ENCODE measurements at places on chromosomes 4 and X.

GRCh38 chr4:7034262-7035081 is 8.7 kb upstream of the TADA2B start:
- no peak for DNase-seq

DNA sequence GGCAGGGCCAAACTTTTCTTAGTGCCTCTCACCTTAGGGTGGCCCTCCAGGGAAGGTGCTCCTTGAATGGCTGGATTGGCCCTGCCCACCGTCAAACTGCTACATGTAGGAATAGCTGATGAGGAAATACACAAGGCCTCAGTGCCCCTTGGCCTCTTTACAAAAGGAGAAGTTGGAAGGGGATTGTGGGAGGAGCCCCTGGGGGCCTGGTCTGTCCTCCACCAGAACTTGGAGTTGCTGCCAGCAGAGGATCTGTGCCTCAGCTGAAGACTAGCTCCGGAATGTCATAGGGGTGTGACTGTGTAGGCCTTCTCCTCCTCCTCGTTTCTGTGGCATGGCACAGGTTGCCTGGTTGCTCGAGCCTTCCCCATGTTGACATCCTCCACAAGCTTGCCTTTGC is 142.7 kb downstream of the AMMECR1 start:
- peak; percentile 21 for DNase-seq

DNA sequence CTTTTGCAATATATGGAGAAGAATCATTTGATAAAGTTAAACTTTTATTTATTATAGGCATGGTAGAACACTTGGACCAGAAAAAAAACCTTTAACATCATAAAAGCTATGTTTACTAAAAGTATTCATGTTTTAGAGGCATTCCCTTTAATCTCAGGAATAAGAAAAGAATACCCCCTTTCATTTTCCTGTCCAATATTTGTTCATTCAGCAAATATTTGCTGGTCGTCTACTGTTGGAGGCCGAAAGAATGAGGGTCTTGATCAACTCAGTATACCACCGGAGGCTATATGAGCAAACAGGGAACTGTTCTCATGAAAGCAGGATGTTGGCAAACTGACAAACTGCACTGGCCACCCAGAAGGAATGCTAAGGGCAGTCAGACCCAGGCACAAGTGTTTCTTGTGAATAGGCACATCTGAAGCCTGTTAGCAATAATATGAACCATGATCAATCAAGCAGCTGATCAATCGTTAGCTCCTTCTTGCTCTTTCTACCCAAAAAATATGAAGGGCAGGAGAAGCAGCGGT is 480.8 kb upstream of the FAT1 start:
- DNase-seq, result no peak

GRCh38 chrX:45077748-45078424 is 122.8 kb downstream of the DIPK2B start:
- DNase-seq, result no peak

DNA sequence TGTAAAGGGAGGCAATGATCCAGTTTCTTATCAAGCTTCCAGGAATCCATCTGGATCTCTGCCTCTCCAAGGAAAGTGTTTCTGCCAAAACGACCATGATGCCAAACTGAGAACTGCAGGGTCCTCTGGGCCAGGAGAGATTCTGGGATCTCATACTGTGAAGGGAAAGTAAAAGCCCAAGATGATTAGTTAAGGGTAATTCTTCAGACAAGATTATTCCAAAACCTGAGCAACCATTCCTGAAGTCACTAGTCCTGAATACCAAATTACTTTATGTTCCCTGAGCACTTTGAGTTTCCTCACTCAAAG is 42.0 kb downstream of the SRPX2 start:
- DNase-seq, result no peak

DNA sequence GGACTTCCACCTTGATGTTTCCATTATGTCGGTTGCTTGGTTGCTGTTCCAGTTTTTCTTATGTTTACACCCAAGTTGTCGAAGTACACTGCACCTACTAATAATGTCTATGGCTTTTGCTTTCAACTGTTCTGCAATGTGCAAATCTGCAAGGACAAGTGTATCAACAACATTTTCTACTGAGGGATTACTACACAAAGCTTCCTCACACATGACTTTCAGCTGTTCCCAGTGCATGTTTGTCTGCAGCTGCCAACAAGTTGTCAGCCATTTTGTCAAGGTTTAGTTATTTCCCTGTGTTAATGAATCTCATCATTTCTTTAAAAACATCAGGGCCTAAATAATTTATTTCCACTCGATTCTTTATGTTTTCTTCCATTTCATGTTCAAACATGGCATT is 45.4 kb upstream of the UGT2A3 start:
- DNase-seq, result no peak

DNA sequence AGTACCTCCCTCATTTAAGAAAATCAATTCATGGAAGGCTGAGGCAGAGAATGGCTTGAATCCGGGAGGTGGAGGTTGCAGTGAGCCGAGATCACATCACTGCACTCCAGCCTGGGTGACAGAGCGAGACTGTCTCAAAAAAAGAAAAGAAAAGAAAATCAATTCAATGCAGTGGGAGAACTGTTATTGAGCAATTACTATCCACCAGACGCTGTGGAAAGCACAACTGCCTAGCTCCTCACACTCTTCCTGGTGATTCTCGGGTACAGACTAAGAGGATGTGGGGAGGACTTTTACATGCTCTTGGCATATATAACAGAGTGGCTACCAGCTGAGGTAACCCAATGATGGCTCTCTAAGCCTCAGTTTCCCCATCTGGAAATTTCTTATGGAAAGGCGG is 2.7 kb upstream of the TMSB4X start:
- no peak for DNase-seq

GRCh38 chr4:82913305-82913704 is 12.8 kb downstream of the THAP9 start:
- DNase-seq, result no peak

- DNase-seq, result peak; percentile 43
Measured at GRCh38 chr4:76897536-76898384, at the start of gene SOWAHB. SOWAHB (minus strand) TSS chr4:76898144; CDS start chr4:76897849, 295 bp downstream.

GRCh38 chrX:102959471-102959870 is 22.4 kb downstream of the RAB40AL start:
- no peak for DNase-seq

DNA sequence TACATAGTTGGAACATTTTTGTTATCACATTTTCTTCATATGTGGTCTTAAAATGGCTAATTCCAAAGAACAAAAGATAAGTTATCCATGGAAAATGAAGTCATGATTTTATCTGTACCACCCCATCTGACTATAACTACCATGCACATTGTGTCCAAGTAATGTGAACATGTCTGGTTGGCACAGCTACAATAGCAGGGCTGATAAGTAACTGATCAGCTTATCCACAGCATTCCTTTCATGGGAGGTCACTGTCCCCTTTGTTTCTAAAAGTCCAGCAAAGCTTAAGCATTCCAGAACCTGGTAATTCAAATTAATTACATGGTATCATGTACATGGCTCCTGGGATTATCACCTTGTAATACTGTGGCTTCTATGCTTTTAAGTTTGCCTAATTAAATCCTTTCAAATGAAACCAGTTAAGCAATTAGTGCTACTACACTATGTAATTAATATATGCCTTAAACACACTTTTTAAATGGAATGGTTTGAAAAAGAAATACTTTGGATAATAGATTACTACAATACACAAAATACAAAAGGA is 21.1 kb upstream of the SORBS2 start:
- DNase-seq, result no peak

DNA sequence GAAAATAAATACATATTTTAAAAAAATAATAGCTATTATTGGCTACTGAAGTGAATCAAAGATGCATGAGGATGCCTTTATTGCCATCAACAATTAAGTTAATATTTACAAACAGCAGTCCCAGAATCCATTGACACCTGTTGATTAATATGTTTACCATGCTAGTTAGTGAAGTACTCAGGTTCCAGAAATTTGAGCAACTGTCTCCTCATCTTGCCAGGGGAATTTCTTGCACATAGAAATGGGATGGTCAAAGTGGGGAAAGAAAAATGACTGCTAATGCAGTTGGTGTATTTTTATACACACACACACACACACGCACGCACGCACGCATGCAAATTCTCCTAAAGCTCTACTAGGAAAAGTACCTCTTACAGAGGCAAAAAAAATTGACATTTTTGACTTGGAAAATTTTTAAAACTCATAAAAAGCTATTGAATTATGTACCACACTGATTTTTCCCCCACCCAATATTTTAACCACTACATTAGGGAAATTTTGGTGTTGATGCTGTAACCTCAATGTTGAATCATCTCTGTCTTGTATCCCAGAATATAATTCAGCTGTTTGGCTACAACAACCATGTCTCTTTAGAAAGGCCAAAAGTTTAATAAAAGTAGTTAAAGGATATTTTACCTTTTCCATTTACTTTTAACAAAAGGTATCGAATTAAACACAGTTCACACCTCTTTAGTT is 105.3 kb upstream of the TMEM150C start:
- DNase-seq, result no peak

DNA sequence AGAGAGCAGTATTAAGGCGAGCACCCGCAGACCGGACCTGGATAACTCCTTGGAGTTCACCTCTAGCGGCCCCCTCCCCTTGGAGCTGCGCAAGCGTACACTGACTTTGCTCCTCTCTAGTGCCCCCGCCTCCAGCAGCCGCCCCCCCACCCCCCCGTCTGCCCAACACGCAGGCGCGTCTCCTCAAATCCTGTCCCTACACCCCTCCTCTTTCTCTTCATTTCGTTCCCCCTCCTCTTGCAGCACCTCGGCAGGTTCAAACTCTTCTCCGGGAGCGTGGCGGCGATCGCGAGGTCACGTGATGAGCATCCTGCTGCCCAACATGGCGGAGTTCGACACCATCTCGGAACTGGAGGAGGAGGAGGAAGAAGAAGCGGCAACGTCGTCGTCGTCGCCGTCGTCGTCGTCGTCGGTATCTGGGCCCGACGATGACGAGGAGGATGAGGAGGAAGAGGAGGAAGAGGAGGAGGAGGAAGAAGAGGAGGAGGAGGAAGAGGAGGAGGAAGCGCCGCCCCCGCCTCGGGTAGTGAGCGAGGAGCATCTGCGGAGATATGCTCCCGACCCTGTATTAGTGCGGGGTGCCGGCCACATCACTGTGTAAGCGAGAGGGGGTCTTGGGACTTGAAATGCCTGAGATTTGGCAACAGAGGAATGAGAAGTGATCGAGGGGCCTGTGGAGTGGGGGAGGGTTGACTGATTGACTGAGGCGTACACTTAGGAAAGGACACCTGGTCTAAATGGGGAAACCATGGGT is at the start of gene CHIC1:
Gene CHIC1, plus strand, starts transcription at position 214 of the 754 bp plus-strand sequence. Its CDS starts 88 bp downstream, at position 302.
- peak; percentile 71 for DNase-seq

DNA sequence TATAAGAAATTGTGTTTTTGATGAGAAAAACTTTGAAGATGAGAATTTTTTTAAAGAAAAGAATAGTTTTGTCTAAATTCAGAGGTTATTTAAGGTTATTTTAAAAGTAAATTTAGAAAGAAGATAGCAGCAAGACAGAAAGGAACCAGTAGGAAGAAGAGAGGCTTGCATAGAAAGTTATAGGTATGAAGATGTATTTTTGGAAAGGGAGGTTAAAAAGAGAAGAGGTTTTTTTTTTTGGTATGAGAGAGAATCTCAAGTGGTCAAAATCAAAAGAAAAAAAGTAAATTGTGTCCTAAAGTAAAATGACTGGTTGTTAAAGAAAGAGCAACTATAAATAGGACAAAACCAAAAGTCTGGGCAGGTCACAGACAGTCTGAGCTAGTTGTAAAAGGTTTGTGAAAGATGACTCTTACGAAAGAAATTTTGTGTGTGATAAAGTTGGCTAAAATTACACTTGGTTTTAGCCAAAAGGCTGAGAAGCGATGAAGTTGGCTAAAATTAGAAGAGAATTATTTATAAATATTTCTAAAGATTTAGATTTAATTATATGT is 16.4 kb upstream of the EIF4E start:
- DNase-seq, result no peak

DNA sequence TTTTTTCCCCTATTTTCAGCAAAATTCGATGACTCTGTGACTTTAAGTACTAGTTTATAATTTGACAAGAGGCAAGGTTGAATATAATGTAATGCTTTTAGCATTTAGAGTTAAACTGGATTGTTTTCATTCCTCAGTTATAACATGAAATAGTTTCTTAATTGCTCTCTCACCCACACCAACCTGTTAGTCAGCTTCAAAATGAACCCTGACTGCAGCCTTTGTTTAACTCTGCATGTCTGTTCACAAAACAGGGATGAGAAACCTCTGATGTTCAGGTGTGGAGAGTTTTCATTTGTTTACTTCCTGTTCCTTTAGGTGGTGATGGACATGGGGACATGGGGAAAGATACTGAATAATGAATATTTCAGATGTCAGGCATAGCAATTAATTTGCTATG is 49.9 kb upstream of the MND1 start:
- no peak for DNase-seq

GRCh38 chr4:87982036-87982435 is 6.5 kb downstream of the SPP1 start:
- no peak for DNase-seq

GRCh38 chr4:132592850-132593249 is 556.2 kb upstream of the PCDH10 start:
- DNase-seq, result no peak

- no peak for DNase-seq
Measured at GRCh38 chr4:125440814-125441213, 126.1 kb downstream of the FAT4 start.

GRCh38 chr4:175834312-175834672 is 22.2 kb upstream of the GPM6A start:
- no peak for DNase-seq

- no peak for DNase-seq
Measured at GRCh38 chrX:136059350-136059749, 74.1 kb downstream of the SLC9A6 start.

- DNase-seq, result no peak
Measured at GRCh38 chrX:14694611-14695010, 165.3 kb downstream of the GLRA2 start.

GRCh38 chr4:95095348-95095974 is 337.7 kb downstream of the BMPR1B start:
- DNase-seq, result peak; percentile 58

DNA sequence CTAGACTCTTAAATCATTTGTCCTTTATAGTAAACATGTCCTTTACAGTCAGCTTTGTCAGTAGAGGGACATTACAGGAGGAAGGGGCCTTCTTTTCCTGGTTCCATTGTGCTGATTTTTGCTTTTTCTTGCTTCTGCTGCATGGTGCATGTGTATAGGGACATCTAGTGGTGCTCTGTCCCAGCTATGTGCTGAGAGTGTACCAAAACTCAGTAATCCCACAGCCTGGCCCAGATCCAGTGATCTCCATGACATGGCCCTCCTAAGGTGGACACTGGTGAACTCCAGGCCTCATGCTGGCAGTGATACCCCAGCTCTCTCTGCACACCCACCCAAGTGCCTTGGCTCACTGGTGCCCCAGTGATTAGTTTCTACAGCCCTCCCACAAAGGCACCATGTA is 45.2 kb downstream of the MAGEB17 start:
- peak; percentile 11 for DNase-seq

- peak; percentile 30 for DNase-seq
Measured at GRCh38 chr4:102503831-102504786, 3.0 kb downstream of the NFKB1 start.
